ENCODE measurements at places on chromosomes 12 and 14.

DNA sequence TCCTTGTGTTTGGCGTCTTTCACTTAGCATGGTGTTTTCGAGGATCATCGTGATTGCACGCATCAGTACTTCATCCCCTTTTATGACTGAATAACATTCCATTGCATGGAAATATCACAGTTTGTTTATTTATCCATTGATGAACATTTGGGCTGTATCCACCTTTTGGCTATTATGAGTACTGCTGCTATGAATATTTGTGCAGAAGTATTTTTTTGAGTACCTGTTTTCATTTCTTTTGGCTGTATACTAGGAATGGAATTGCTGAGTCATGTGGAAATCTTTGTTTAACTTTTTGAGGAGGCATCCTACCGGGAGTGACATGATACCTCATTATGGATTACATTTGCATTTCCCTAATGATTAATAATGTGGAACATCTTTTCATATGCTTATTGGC is 66.4 kb downstream of the WNK1 start:
- H3K27me3 ChIP-seq: no peaks in the 10 kb centered on the region
- peaks cover 16% of the 10 kb centered on the region for H3K4me1 ChIP-seq
- 0 out of 2 replicates have a peak overlapping the region, but pooled peaks have one; percentile 64 for H3K27ac ChIP-seq
- no peak for DNase-seq
- H3K4me3 ChIP-seq: no peak overlapping the region

GRCh38 chr14:33030386-33030785 is 91.7 kb downstream of the NPAS3 start:
- no peaks in the 10 kb centered on the region for H3K4me1 ChIP-seq
- H3K36me3 ChIP-seq: no peaks in the 10 kb centered on the region
- H3K4me3 ChIP-seq: no peak overlapping the region
- H3K27ac ChIP-seq: no peak overlapping the region

- DNase-seq: peak; percentile 91
- H3K27me3 ChIP-seq: no peaks in the 10 kb centered on the region
- H3K4me1 ChIP-seq: peaks cover 16% of the 10 kb centered on the region
- H3K4me3 ChIP-seq: peak overlapping the region; percentile 47
- H3K27ac ChIP-seq: peak overlapping the region; percentile 55
These were observed 32.9 kb upstream of the MDM1 start for GRCh38 chr12:68364893-68365725.

DNA sequence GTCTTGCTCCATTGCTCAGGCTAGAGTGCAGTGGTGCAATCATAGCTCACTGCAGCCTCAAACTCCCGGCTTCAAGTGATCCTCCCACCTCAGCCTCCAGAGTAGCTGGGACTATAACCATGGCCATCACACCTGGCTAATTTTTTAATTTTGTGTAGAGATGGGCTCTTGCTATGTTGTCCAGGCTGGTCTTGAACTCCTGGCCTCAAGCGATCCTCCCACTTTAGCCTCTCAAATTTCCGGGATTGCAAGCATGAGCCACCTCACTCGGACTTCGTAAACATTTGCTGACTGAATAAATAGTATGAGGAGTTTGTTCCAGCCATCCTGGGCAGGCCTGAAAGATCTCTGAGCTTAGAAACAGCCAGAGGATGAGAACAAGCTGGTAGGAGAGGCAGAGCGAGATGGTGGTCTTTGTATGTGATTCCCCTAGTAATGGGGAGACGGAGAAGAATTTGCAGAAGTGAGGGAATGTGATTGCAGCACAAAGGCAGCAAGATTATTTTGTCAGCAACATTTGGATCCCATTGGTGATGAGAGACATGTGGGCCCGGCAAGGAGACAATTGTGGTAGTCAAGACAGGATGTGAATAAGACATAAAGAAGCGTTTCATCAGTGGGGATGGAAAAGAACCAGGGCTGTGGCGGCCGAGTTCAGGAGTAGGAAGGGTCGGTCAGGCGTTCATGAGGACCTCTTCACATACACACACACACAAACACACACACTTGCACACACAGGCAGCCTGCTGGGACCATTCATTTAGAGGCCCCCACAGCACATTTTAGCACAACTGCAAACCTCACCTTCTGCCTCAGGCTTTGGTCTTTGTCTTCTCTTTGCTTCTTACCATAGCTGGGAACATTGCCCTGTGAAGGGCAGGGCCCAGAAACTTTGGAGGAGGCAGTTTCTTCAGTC is 155.5 kb downstream of the ZFP36L1 start:
- H3K36me3 ChIP-seq: no peaks in the 10 kb centered on the region
- H3K4me3 ChIP-seq: no peak overlapping the region
- DNase-seq: no peak
- H3K27ac ChIP-seq: no peak overlapping the region

DNA sequence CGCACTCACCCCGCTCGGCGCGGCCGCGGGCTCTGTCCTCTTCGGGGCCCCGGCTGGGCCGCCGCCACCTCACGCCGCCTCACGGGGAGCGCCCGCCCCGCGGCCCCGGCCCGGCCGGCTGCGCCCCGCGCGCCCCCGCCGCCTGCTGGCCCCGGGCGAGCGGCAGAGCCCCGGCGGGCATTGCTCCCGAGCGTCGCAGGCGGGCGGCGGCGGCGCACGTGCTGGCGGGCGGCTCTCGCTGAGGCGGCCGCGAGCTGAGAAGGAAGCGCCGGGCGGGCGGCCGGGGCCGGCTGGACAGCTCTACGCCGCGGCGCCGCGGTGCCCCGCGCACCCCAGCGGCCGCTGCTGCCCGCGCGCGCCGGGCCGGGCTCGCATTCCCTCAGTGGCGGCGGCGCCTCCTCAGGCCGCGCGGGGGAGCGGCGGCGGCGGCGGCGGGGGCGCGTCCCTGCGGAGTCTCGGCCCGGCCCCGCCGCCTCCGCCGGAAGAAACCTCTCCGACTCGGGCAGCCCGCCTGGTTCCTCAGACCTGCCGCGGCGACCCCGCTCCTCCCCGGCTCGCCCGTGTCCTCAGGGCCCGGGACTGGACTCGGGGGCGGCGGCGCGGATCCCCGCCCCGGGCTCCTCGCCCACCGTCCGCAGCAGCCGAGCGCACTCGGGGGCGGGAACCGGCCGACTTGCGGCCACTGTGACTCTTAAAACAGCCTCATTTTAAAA is at the start of gene PITPNM2:
Gene PITPNM2, minus strand, starts transcription at position 347 of the 713 bp plus-strand sequence. CDS start 116,500 bp downstream, outside the sequence.
- H3K4me3 ChIP-seq: peak within 1 kb of the TSS; percentile 82
- peaks cover 40% of the 10 kb centered on the region for H3K4me1 ChIP-seq
- no peaks in the 10 kb centered on the region for H3K36me3 ChIP-seq
- peaks cover 52% of the 10 kb centered on the region for H3K27me3 ChIP-seq
- DNase-seq: peak; percentile 78

- H3K4me3 ChIP-seq: no peak overlapping the region
- H3K36me3 ChIP-seq: no peaks in the 10 kb centered on the region
- no peak overlapping the region for H3K27ac ChIP-seq
- H3K27me3 ChIP-seq: no peaks in the 10 kb centered on the region
These were observed 20.8 kb upstream of the STRAP start for GRCh38 chr12:15861404-15861803.

DNA sequence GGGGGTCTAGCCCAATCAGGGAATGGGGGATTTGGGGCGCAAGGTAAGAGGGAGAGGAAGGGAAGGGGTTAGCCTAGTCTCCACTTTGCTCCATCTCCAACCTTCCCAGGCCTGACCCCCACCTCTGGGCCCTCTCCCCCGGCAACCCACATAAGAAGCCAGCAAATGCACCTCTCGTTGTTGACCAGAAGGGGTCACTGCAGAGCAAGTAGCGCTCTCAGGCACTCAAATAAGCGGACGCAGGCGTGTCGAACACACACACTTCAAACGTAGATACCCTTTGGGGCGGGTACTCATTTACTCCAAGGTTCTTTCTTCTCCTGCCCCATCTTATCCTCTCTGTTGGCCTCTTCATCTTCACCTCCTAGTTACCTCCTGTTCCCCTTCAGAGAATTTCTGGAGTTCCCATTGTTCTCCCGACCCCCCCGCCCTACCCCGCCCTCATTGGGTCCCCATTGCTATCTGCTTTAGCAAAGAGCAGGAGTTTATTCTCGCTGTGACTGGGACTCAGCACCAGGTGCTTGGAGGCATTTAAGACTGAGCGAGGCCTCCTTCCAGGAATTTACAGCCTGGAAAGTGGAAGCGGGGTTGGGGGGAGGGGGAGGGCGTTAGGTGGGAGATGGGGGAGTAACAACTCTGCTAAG is 1.5 kb upstream of the SRRM4 start:
- no peak overlapping the region for H3K27ac ChIP-seq
- no peaks in the 10 kb centered on the region for H3K36me3 ChIP-seq
- no peaks in the 10 kb centered on the region for H3K4me1 ChIP-seq
- peak; percentile 94 for DNase-seq

DNA sequence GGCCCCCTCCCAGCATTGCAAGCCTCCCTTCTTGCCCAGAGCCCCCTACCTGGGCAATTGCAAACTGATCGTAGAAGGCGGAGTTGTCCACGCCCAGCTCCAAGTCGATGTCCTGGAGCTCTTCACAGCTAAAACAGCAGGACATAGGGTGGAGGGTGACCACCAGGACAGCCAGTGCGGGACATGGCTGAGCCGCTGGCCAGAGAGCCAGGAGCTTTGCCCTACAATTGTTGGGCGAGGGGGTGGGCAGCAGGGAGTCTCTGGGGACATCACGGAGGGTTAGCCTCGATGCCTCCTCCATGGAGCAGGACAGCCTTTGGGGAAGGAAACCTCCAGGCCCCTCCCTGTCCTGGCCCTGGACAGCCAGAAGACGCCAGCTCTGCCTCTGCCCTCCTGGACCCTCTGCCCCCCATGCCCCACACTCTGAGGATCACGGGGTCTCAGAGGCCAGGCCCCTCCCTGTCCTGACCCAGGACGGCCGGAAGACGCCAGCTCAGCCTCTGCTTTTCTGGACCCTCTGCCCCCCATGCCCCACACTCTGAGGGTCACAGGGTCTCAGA is 9.4 kb downstream of the TMEM179 start:
- no peak overlapping the region for H3K27ac ChIP-seq
- H3K4me1 ChIP-seq: no peaks in the 10 kb centered on the region
- no peak for DNase-seq
- H3K4me3 ChIP-seq: no peak overlapping the region

GRCh38 chr14:22664261-22664660 is 20.1 kb upstream of the OR6J1 start:
- no peak for DNase-seq
- H3K4me3 ChIP-seq: no peak overlapping the region
- H3K27me3 ChIP-seq: no peaks in the 10 kb centered on the region

DNA sequence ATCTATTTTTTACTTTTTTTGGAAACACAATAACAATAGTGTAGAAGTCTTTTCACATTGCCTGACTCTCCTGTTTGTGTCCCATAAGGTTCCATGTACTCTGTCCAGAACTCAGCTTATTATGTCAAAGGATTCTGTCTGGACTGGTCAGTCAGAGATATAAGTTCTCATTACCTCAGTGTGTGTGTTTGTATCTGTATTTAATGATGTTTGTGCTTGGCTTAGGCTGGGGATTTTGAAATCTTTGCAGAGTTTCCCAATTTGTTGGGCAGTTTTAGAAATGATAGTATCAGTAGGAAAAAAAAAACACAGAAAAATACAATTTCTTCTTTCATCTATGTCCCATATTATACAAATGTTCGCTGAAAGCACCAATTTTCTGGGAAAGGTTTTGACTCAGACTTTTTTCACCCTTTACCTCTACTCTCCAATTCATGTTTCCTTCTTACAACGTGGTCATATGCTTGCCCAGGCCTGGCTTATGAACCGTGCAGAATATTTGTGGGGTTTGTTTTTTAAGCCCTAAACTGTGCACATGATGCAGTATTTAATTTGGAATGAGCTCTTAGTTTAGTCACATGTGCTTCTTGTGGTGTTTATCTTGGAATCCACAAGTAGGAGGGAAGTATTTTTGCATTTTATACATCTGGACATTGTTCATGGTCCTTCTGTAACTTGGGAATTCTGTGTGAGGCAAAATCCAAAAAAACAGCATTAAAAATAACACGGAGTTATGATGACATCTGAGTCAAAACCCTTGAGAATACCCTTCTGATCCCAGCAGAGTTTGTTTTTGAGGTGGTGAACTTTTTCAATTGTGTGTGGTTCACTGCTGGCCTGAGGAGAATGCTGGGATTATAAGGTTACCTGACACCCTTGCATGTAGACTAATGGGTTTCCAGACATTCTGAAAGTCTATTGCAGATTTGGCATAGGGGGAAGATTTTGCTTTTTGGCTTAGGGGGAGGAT is 121.2 kb downstream of the RAD51B start:
- no peak overlapping the region for H3K4me3 ChIP-seq
- peak overlapping the region; percentile 76 for H3K27ac ChIP-seq
- H3K36me3 ChIP-seq: no peaks in the 10 kb centered on the region
- H3K27me3 ChIP-seq: no peaks in the 10 kb centered on the region

DNA sequence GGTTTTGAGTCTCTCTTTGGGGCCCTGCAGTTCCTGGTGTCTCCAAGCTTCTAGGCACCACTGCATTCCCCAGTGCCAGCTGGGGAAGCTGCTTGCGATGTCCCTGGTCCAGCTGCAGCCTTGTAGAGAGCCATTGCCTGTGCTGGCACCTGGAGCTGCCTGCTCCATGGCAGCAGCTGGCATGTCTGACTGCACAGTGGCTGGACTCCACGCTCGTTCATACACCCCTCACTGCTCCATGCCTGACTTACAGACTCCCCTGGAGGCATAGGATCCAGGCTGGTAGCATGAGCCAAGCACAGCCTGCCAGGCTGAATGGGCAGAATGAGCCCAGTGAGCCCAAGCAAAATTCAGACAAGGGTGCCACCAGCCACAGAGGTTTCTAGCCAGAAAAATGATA is 21.8 kb upstream of the WDR20 start:
- no peak overlapping the region for H3K27ac ChIP-seq
- H3K4me3 ChIP-seq: no peak overlapping the region
- peaks cover 7% of the 10 kb centered on the region for H3K4me1 ChIP-seq
- DNase-seq: no peak

DNA sequence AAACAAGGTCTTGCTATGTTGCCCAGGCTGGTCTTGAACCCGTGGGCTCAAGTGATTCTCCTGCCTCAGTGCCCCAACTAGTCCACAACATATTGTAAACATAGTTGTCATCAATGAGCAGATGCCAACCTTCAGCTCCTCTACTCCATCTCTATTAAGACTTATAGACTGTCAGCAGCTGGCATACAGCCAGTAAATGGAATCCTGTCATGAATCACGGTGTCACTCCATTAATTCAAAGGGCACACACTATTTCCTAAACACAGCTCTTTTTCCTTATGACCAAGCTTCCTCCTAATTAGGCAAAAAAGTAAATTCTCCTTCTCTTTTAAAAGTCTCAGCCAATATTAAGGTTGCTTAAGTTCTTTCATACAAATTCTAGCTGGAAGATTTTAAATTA is 111.2 kb downstream of the ITPR2 start:
- H3K4me1 ChIP-seq: no peaks in the 10 kb centered on the region
- no peak for DNase-seq
- no peaks in the 10 kb centered on the region for H3K36me3 ChIP-seq
- H3K4me3 ChIP-seq: no peak overlapping the region
- H3K27ac ChIP-seq: no peak overlapping the region
- H3K27me3 ChIP-seq: no peaks in the 10 kb centered on the region

GRCh38 chr12:27583981-27584380 is 60.0 kb downstream of the PPFIBP1 start:
- H3K27me3 ChIP-seq: no peaks in the 10 kb centered on the region
- no peak overlapping the region for H3K27ac ChIP-seq
- no peak for DNase-seq

DNA sequence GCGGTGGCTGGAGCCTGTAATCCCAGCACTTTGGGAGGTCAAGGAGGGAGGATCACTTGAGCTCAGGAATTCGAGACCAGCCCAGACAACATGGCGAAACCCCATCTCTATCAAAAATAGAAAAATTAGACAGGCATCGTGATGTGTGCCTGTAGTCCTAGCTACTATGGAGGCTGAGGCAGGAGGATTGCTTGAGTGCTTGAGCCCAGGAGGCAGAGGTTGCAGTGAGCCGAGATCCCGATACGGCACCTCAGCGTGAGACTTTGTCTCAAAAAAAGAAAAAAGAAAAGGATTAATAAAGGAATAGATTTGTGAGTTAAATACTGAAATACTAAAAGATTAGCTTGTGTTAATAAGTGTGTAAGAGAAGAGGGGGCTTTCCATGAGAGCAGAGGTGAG is 29.4 kb downstream of the RPGRIP1 start:
- peak overlapping the region; percentile 95 for H3K27ac ChIP-seq
- H3K4me3 ChIP-seq: peak overlapping the region; percentile 27
- peaks cover 25% of the 10 kb centered on the region for H3K4me1 ChIP-seq
- no peaks in the 10 kb centered on the region for H3K36me3 ChIP-seq
- DNase-seq: no peak

Measured in GM23338 (cell line).